ENCODE measurements at places on chromosomes 16 and 17.

DNA sequence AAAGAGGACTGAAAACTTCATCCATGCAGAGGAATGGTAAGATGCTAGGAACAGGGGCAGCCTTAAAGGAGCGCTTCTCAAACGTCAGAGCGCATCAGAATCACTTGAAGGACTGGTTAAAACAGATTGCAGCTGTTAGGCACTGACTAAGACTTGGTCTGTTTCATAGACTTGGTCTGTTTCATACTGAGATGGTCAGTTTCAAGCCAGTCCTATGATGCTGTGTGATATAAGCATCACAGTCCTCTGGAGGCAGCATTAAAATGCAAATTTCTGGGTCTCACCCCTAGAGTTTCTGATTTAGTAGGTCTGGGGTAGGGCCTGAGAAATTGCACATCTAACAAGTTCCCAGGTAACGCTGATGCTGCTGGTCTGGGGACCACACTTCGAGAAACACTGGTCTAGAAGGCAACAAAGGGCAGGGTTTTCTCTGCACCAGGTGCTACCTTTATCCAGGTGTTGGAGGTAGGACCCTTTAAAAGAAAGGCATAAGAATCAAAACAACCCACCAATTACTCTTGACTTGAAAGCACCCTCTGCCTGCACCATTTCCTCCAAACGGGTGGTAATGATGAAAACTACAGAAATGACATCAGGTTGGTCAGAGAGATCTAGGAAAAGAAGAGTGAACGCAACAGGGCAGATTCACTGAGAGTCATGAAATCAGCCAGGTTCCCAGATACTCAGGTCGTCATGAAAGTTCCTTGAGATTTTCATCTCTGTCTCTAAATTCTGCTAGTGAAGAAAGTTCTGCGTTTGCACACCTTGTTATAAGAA is 95.0 kb upstream of the RCVRN start:
- no peak for DNase-seq

DNA sequence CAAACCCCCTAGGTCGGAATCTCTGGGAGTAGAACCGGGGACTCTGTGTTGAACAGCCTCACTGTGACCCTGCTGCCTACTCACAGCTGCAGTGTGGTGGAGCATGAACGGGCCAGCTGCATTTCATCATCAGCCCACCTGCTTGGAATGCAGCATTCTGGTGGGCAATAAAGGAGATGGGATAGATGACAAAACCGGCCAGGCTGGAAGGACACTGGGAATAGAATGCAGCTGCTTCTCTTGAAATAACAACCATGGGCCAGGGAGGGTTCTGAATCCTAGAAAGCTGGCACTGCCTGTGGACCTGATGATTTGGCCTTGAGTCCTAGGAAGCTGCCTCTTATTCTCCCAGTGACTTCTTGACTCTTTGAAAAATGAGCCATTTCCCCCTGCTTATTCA is 23.5 kb downstream of the CFAP97D1 start:
- no peak for DNase-seq

DNA sequence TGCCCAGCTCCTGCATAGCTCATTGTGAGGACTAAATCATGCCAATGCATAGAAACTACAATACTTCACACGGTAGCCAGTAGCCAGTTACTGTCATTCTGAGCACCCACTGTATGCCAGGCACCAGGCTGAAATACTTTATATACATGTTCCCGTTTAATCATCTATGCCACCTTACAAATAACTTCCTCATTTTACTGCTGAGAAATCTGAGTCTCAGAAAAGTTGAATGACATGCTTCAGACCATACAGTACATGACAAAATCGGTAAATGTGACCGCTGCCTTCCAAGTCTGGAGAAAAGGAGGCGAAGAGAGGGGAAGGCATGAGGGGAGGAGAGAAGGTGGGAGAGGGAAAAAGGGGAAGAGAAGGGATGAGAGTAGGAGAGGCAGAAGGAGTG is 9.2 kb upstream of the TLCD3B start:
- no peak for DNase-seq

DNA sequence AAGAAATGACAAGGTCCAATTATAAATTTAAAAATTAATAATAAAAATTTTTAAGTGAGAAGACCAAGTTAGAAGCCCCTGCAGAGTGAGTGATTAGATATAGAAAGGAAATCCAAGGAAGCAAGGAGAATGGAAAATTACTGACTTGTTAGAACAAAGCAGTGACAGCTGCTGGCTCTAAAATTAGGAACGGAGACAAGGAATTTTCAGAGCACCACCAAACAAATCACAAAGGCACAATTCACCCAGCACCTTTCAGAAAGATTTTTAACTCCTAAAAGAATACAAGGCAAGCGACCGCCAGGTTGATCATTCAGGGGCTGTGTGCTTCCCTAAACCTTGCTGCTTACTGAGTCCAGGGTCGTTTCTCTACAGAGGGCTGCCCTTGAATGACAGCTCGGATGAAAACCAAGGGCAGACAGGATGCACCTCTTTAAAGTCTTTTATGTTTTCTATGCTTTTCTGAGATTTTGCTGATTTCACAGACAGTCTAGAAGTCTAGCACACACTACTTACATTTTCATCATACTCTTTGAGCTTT is 45.4 kb upstream of the GINS3 start:
- no peak for DNase-seq

- DNase-seq: no peak
Measured at GRCh38 chr16:67024384-67025209, 4.4 kb upstream of the CBFB start.

GRCh38 chr16:80347900-80348299 is 192.9 kb upstream of the DYNLRB2 start:
- no peak for DNase-seq

- DNase-seq: no peak
Measured at GRCh38 chr17:19402171-19402570, 8.9 kb upstream of the RNF112 start.

DNA sequence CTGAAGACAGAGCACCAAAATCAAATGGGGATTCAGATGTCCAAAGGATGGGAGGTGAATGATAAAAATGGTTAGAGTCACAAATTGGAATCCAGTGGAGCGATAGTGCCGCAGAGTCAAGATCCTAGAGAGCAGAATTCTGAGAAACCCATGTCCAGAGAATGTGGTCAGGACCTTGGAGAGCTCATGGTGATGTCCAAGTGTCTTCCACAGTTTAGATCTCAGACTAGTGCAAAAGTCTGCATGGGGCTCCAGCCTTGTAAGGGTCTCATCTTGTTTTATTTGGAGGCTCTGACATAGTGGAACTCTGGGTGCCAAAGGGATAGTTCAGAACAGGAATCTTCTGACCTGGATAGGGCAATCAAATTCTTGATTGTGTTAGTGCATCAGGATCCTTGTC is 245.9 kb upstream of the HSBP1 start:
- no peak for DNase-seq

DNA sequence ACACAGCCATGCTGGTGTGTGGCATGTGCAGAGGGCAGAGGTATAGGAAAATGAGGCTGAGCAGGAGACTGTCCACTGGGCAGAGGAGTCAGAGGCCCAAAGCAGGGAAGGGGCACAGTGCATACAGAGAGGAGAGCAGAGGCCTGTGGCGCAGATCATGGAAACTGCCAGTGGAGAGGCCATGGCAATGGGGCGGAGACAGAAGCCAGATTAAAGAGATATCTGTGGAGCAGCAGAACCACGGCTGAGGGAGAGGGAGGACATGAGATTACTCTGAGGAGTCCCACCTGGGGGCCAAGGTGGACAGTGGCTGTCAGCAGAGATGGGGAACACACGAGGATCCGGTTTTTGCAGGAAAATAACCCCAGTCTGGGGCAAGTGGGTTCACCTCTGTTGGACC is 43.3 kb downstream of the RANBP10 start:
- no peak for DNase-seq

GRCh38 chr16:68275611-68276191 is 11.4 kb downstream of the SLC7A6 start:
- DNase-seq: no peak

GRCh38 chr16:73404001-73404400 is 356.1 kb upstream of the ZFHX3 start:
- DNase-seq: no peak

DNA sequence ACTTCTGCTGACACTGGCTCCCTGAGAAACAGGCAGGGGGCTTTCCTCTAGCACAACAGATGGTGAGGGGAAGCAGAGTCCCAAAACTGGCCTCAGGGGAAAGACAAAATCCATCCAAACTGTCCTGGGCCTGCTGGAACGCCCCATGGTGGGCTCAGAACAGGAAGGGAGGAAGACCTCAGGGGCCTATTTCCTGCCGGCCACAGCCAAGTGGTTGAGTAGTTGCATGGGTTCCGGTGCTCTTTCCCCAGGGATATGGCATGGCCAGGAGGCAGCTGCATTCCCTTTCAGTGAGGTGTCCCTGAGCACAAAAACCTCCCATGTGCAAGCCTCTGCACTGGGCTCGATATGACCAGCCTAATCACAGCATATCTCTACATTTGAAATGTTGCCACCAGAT is 303.0 kb upstream of the IRX5 start:
- DNase-seq: no peak

- DNase-seq: no peak
Measured at GRCh38 chr17:67982034-67982640, 14.1 kb downstream of the C17orf58 start.

DNA sequence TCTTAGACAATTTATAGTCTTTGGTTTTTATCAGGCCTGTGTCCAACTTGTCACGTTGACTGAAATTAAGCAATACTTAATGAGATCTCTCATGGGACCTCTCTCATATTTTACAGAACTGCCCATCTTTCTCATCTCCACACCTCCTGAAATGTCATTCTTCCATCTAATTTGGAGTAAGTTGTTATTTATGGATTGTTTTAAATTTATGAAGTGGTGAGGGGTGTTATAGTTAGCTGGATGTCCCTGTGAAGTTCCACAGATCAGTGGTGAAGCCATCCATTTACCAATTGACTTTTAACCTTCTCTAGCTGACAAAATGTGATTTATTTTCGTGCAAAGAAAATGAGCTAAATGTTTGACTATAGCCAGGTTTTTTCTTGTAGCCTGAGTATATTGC is 824.9 kb downstream of the KCNJ2 start:
- no peak for DNase-seq

DNA sequence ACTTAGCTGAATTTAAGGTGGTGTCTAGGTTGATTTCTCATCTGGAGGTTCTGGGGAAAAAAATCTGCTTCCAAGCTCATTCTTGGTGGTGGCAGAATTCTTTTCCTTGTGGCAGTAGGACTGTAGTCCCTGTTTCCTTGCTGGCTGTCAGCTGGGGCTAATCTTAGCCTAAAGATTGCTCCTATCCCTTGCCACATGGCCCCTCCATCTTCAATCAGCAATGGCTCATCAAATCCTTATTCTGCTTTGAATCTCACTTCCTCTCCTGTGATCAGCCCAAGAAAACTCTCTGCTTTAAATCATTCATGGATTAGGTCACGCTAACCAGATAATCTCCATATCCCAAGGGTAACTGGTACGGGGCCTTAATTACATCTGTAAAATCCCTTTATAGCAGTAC is 6.6 kb downstream of the FAM20A start:
- no peak for DNase-seq

GRCh38 chr16:86664522-86665318 is 86.4 kb downstream of the FOXL1 start:
- DNase-seq: no peak

- peak; percentile 74 for DNase-seq
Measured at GRCh38 chr17:41492771-41493170, 3.1 kb upstream of the KRT36 start.

DNA sequence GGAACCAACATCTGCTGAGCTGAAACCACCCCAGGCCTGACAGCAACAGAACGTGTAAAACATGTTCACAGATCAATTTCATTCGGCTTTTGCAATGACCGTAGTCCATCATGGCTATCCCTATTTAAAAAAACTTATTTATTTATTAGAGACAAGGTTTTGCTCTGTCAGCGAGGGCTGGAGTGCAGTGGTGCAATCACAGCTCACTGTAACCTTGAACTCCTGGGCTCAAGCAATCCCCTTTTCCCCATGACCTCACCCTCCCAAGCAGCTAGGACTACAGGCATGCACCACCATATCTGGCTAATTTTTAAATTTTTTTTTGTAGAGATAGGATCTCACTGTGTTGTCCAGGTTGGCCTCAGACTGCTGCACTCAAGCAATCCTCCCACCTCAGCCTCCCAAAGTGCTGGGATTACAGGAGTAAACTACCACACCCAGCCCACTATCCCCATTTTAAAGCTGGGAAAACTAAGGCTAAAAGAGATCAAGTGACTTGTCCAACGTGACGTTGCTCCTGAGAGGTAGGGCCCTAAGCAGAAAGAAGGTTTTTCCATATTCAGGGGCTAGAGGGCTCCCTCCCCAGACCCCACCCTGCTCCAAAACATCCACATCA is 77.7 kb downstream of the MYH11 start:
- DNase-seq: no peak

GRCh38 chr17:20159406-20160069 is 150.4 kb downstream of the SPECC1 start:
- no peak for DNase-seq

DNA sequence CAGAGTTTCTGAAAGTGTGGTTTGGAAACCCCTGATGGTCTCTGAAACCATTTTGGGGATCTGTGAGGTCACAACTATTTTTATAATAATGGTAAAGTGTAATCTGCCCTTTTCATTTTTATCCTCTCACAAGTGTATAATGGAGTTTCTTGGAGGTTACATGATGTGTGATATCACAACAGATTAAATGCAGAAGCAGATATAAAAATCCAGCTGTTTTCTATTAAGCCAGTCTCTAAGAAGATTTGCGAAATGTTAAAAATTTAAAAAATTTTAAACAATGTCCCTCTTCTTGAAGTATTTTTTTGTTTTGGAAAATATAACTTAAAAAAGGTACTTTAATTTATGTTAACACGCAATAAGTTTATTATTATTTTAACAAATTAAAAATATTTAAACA is 48.7 kb downstream of the RPGRIP1L start:
- DNase-seq: no peak

- DNase-seq: no peak
Measured at GRCh38 chr17:1498869-1499268, 6.4 kb upstream of the MYO1C start.

- DNase-seq: no peak
Measured at GRCh38 chr17:12457493-12457892, 208.2 kb upstream of the MYOCD start.

GRCh38 chr16:69496376-69496775 is 69.4 kb upstream of the NFAT5 start:
- no peak for DNase-seq

- no peak for DNase-seq
Measured at GRCh38 chr17:65078441-65079160, 22.1 kb upstream of the GNA13 start.

GRCh38 chr16:22070361-22071330 is 21.7 kb upstream of the VWA3A start:
- DNase-seq: no peak

GRCh38 chr16:49641250-49641649 is 214.7 kb downstream of the ZNF423 start:
- no peak for DNase-seq

GRCh38 chr16:58440131-58440530 is 47.9 kb downstream of the GINS3 start:
- DNase-seq: no peak

- DNase-seq: no peak
Measured at GRCh38 chr17:21381076-21381706, 5.0 kb downstream of the KCNJ12 start.

GRCh38 chr17:17900615-17901520 is 64.1 kb upstream of the SREBF1 start:
- peak; percentile 65 for DNase-seq

- no peak for DNase-seq
Measured at GRCh38 chr17:238964-239259, 57.5 kb upstream of the DOC2B start.

- DNase-seq: no peak
Measured at GRCh38 chr16:2702871-2703745, 16.9 kb downstream of the PRSS27 start.

All from NCI-H2081 (cell line).